ENCODE measurements at places on chromosomes 16 and 17. TPM values are rescaled to one million over a fixed set of nuclear protein-coding genes. Genes with fewer than 3 reads are reported as not detected.

DNA sequence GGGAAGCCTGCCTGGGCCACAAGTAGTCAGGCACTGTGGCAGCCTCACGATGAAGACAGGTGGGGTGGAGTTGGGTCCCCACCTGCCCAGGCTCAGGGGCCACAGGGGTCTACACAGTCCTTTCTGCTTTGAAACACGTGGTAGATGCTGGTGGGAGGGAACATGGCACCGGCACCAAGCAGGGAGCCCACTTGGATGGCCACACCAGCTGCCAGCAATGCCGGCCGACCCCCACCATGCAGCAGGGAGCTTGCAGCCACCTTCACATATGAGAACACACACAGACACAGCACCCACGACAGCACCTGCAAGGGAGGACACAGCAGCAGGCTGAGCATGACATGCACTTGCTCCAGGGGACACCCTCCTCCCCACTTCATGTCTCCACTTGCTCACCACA is 2.4 kb downstream of the SLC52A1 start:
- peaks cover 16% of the 10 kb centered on the region for H3K4me1 ChIP-seq
- DNase-seq: no peak
- H3K27me3 ChIP-seq: no peaks in the 10 kb centered on the region
- H3K4me3 ChIP-seq: no peak overlapping the region

- H3K4me3 ChIP-seq: no peak overlapping the region
- peaks cover 5% of the 10 kb centered on the region for H3K36me3 ChIP-seq
- H3K27ac ChIP-seq: no peak overlapping the region
Observed at GRCh38 chr16:12293913-12294312, 317.4 kb downstream of the SNX29 start.

DNA sequence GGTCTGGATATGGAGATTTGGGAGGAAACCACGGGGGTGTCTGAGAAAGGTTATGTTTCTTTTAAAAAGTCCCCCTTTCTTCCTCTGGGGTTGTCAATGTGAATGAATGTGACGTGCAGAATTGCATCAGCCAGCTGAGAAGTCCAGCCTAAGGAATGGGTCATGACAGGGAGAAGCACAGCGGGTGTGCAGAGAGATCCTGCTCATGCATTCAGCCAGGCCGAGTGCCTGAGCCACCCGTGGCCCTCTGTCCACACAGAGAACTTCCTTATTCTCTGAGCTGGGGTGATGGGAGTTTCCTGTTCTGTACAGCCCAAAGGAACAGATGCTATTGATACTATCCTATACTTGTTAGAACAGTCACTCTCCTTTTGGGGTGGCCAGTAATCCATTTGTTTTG is 117.9 kb downstream of the CPPED1 start:
- H3K27ac ChIP-seq: no peak overlapping the region
- no peaks in the 10 kb centered on the region for H3K4me1 ChIP-seq
- no peaks in the 10 kb centered on the region for H3K27me3 ChIP-seq
- H3K4me3 ChIP-seq: no peak overlapping the region
- no peak for DNase-seq

DNA sequence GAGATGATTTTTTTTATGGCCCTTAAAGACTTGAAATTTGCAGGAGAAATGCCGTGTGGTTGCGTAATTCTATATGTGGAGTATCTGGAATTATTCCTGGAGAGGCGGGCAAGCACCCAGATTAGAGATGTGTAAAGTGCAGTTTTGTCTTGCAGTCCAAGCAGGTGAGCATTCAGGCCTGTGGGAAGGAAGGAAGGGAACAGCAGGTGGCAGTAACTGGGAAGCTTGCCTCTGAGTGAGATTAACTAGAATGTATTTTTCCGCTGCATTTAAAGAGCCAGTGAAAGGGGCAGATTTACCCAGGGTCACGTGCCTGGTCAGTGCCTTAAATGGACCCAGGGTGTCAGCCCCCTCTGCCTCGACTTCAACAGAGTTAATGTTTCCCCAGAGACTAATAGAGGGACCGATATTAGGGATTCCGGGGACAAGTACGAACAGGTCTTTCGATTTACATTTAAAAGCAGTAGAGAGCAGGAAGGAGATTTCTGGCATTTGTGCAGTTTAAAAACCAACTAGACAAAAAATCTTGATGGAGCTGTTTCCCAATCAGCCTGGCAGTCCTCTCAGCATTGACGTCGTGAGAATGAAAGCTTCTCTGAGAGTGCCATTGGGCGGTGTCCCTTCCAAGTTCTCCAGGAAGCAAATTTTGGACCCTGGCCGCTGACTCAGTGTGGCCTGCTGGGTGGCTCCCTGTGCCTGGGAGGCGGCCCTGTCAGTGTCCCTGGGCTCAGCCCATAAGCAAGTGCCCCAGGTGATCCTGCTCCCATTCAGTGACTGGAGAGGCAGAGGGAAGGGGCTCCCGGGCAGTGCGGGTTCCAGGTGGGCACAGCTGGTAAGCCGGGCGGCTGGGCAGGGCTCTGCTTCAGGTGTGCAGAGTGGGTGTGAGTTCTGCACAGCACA is 38.2 kb downstream of the KSR1 start:
- no peaks in the 10 kb centered on the region for H3K27me3 ChIP-seq
- H3K4me1 ChIP-seq: peaks cover 32% of the 10 kb centered on the region
- DNase-seq: no peak
- no peak overlapping the region for H3K4me3 ChIP-seq
- H3K36me3 ChIP-seq: no peaks in the 10 kb centered on the region
- H3K27ac ChIP-seq: no peak overlapping the region

- no peak overlapping the region for H3K4me3 ChIP-seq
- H3K27me3 ChIP-seq: peaks cover 36% of the 10 kb centered on the region
- H3K36me3 ChIP-seq: peaks cover 16% of the 10 kb centered on the region
- no peak for DNase-seq
- no peaks in the 10 kb centered on the region for H3K4me1 ChIP-seq
- H3K27ac ChIP-seq: no peak overlapping the region
Observed at GRCh38 chr17:62937606-62938005, 28.4 kb upstream of the TANC2 start.

GRCh38 chr17:79650283-79650682 is 39.4 kb upstream of the RBFOX3 start:
- no peak overlapping the region for H3K27ac ChIP-seq
- DNase-seq: no peak
- H3K4me1 ChIP-seq: no peaks in the 10 kb centered on the region
- H3K27me3 ChIP-seq: peaks cover 25% of the 10 kb centered on the region
- peaks cover 5% of the 10 kb centered on the region for H3K36me3 ChIP-seq
- no peak overlapping the region for H3K4me3 ChIP-seq

DNA sequence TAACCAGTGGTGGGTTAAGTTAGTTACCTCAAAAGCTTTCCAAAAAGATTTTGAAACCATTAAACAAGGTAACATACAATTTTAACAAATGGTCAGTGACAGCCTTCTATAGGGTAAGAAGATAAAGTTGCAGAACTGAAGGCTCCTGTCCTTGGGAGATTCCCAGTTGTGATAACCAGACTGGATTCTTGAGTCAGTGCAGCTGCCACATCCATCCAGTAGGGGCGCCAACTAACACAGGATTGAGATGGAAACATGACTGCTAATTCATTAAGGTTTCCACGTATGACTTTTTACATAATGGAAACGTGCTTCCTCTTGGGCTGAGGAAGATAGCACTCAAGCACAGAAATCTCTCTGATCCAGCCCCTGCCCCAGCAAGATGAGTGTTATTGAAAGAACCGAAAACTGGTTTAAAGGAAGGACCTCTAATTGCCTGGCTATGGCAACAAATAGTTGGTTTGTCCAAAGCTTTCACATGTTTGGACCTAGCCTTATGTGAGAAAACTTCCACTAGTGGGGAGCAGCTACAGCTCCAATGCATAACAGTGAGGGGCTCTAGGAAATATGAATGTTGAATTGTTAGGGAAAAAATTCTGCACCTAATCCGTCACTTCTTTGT is 269.8 kb upstream of the MYOCD start:
- H3K27ac ChIP-seq: no peak overlapping the region
- no peak overlapping the region for H3K4me3 ChIP-seq
- no peaks in the 10 kb centered on the region for H3K27me3 ChIP-seq
- H3K36me3 ChIP-seq: no peaks in the 10 kb centered on the region
- DNase-seq: no peak

DNA sequence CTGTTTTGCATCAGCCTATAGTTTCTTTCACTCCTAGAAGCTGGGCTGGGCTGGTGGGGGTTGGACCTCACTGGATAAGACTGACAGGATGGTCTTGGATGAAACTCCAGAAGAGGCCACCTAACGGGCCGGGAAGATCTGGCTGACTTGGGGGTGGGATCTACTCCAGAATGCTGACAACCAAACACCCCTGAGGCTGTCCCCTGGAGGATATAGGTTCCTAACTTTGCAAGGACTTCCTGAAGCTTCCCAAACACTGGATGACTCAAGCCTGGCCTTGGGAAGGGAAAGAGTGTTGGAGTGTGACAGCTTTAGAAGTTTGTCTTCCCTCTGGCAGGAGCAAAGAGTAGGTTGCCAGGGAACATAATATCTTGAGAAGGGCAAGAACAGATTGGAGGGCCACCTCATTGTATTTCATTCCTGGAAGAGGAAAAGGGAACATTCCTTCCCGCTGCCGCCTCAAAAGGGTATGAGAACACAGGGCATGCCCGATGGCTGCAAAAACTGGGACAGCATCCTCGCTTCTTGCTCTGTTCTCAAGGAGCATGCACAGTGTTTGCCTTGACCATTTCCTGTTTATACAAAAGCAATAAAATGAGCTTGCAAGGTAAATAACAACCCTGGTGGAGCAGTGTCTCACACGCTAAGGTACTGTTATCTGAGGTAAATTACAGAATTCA is 6.8 kb upstream of the CYB5B start:
- peaks cover under 1% of the 10 kb centered on the region for H3K4me1 ChIP-seq
- DNase-seq: no peak
- H3K36me3 ChIP-seq: no peaks in the 10 kb centered on the region

DNA sequence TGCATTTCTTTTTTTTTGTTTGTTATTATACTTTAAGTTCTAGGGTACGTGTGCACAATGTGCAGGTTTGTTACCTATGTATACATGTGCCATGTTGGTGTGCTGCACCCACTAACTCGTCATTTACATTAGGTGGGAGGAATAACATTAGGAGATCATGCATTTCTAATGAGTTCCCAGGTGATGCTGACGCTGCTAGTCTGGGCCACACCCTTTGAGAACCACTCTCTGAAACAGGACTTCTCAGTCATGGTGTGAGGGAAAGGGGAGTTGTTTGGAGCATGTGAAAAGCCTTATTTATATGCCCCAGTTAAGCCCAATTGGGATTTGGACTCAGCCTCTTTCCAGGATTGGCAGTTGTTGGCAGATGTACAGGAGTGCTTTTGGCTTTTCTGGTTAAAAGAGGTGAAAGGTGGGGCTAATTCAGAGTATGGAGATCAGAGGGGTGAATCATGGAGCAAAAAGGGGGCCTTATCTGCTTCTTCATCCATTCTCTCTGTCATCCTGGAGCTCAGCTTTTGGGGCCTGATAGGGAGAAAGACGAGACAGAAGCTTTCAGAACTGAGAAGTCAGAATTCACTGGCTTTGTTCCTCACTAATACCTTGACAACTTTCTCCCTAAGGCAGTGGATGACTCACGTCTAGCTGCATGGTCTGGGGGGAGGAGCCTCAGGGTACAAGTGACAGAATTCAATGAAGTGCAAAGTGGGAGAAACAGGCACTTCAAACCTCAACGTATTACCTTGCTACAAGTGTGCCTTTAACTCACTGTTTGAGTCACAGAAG is 180.0 kb upstream of the CACNG3 start:
- peaks cover 66% of the 10 kb centered on the region for H3K4me1 ChIP-seq
- DNase-seq: no peak
- H3K27ac ChIP-seq: no peak overlapping the region
- H3K4me3 ChIP-seq: peak overlapping the region; percentile 20
- H3K36me3 ChIP-seq: peaks cover 6% of the 10 kb centered on the region

- H3K4me3 ChIP-seq: no peak overlapping the region
- no peaks in the 10 kb centered on the region for H3K27me3 ChIP-seq
- peaks cover 5% of the 10 kb centered on the region for H3K4me1 ChIP-seq
- DNase-seq: no peak
- no peak overlapping the region for H3K27ac ChIP-seq
- H3K36me3 ChIP-seq: no peaks in the 10 kb centered on the region
Observed at GRCh38 chr16:67104845-67105244, 4.9 kb upstream of the PHAF1 start.

Gene C1QL1
- not detected for total RNA-seq

Gene TCAP
- total RNA-seq: 2.5 TPM
